Effector memory CD8-positive, alpha-beta T cell (primary cell): ENCODE measurements at places on chromosomes 1 and 21.

GRCh38 chr21:14557413-14557812 lies 11.3 kb upstream of the SAMSN1 start:
- peaks cover 3% of the 10 kb centered on the region for H3K36me3 ChIP-seq
- no peak overlapping the region for H3K4me3 ChIP-seq
- H3K27ac ChIP-seq: no peak overlapping the region

- H3K27ac ChIP-seq: no peak overlapping the region
- peaks cover 12% of the 10 kb centered on the region for H3K4me1 ChIP-seq
- peaks cover 24% of the 10 kb centered on the region for H3K27me3 ChIP-seq
- H3K4me3 ChIP-seq: no peak overlapping the region
- H3K36me3 ChIP-seq: no peaks in the 10 kb centered on the region
Measured at GRCh38 chr1:77392486-77392885, 110.7 kb downstream of the AK5 start.

DNA sequence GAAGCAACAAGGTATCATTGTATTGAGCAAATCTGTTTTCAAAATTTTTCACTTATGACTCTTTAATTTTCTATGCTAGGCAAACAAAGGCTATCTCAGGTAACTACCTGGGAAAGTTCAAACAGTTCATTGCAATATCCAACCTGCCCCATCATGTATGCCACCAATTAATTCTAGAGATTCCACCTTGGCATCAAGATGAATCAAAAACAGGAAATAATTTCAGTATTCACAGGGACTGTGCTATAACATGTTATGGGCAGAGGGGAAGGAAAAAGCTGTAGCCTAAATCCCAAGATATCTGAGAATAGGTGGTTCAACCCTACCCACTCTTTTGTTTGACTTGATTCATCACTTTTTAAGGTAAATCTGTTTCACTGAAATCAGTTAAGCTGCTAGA lies 67.5 kb upstream of the SH3GLB1 start:
- H3K36me3 ChIP-seq: no peaks in the 10 kb centered on the region
- no peak for DNase-seq
- H3K4me3 ChIP-seq: no peak overlapping the region
- no peak overlapping the region for H3K27ac ChIP-seq
- no peaks in the 10 kb centered on the region for H3K4me1 ChIP-seq

DNA sequence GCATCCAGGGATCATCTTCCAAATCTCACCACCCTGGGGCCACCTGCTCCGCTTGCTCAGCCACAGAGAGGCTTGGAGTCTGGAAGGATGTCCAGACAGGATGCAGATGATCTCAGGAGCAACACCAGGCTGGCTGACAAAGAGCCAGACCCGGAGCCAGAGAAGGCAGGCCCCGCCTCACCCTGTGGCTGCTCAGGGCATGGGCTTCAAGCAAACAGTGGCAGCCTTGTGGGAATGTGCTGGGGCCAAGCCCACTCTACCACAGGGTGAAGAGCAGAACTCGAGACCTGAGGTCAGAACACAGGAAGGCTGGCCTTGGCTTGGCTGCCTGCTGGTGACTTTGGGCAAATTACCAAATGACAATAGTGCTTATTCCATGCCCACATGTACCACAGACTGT lies 45.5 kb downstream of the MRPL37 start:
- no peak overlapping the region for H3K4me3 ChIP-seq
- no peak overlapping the region for H3K27ac ChIP-seq
- H3K4me1 ChIP-seq: peaks cover 6% of the 10 kb centered on the region
- H3K36me3 ChIP-seq: peaks cover 46% of the 10 kb centered on the region

GRCh38 chr1:53321366-53321765 lies 6.5 kb downstream of the LRP8 start:
- H3K4me1 ChIP-seq: peaks cover 17% of the 10 kb centered on the region
- no peak for DNase-seq
- H3K27me3 ChIP-seq: no peaks in the 10 kb centered on the region
- no peak overlapping the region for H3K4me3 ChIP-seq
- no peak overlapping the region for H3K27ac ChIP-seq

- no peak overlapping the region for H3K4me3 ChIP-seq
- no peaks in the 10 kb centered on the region for H3K27me3 ChIP-seq
- no peak for DNase-seq
- no peak overlapping the region for H3K27ac ChIP-seq
- peaks cover 14% of the 10 kb centered on the region for H3K4me1 ChIP-seq
- H3K36me3 ChIP-seq: peaks cover 5% of the 10 kb centered on the region
Measured at GRCh38 chr21:45071874-45072737, 2.3 kb upstream of the ADARB1 start.

DNA sequence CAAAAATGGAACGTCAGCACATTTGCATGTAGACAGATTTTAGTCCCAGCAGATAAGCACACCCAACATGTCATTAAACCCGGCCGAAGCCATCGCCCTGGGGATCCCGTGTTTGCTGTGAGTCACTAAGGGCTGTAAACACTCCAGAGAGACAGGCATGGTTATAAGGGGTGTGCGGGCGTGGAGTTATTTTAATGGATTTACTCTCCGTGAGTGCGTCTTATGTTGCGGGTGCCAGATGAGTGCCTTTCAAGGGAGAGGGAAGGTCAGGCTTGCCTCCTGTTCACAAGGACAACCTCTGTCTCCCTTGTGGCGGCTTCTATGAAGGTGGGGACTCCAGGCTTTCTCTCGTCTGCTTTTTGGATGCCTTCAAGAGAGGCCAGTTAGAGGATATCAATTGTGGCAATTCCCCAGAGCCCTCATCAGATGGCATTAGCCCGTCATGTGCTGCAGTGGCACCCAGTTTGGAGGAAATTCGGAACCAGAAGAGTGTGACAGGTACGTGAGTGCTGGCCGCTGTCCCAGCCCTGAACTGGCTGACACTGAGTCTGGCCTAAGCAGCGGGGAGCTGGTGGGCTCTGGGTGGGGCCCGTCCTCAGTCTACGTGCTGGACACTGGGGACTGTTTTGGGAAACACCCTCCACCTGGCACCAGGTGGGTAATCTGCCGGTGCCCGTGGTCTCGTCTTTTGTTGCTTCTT lies 223.8 kb upstream of the TMEM51 start:
- no peak overlapping the region for H3K4me3 ChIP-seq
- H3K27ac ChIP-seq: no peak overlapping the region
- no peaks in the 10 kb centered on the region for H3K4me1 ChIP-seq
- no peak for DNase-seq

GRCh38 chr1:209428241-209428921 lies 155.1 kb upstream of the CAMK1G start:
- no peak for DNase-seq
- peak overlapping the region; percentile 41 for H3K27ac ChIP-seq
- peaks cover 87% of the 10 kb centered on the region for H3K27me3 ChIP-seq

GRCh38 chr1:37158113-37158749 lies 123.9 kb upstream of the GRIK3 start:
- no peaks in the 10 kb centered on the region for H3K4me1 ChIP-seq
- DNase-seq: no peak
- no peak overlapping the region for H3K27ac ChIP-seq
- H3K27me3 ChIP-seq: peaks cover 18% of the 10 kb centered on the region

- peak overlapping the region; percentile 90 for H3K27ac ChIP-seq
- H3K4me3 ChIP-seq: peak overlapping the region; percentile 69
- peaks cover 68% of the 10 kb centered on the region for H3K4me1 ChIP-seq
- H3K27me3 ChIP-seq: no peaks in the 10 kb centered on the region
- peaks cover 4% of the 10 kb centered on the region for H3K36me3 ChIP-seq
Measured at GRCh38 chr1:221829327-221830015, 87.6 kb upstream of the DUSP10 start.

GRCh38 chr1:169196581-169196980 lies 90.1 kb downstream of the ATP1B1 start:
- no peak for DNase-seq
- no peaks in the 10 kb centered on the region for H3K36me3 ChIP-seq
- no peaks in the 10 kb centered on the region for H3K27me3 ChIP-seq

- no peak for DNase-seq
- H3K36me3 ChIP-seq: no peaks in the 10 kb centered on the region
- H3K4me1 ChIP-seq: no peaks in the 10 kb centered on the region
- no peak overlapping the region for H3K27ac ChIP-seq
- no peak overlapping the region for H3K4me3 ChIP-seq
Measured at GRCh38 chr1:230749150-230749549, 2.0 kb downstream of the CAPN9 start.

- H3K27ac ChIP-seq: no peak overlapping the region
- H3K4me1 ChIP-seq: no peaks in the 10 kb centered on the region
- H3K36me3 ChIP-seq: no peaks in the 10 kb centered on the region
- H3K4me3 ChIP-seq: no peak overlapping the region
Measured at GRCh38 chr1:14300991-14301703, 297.3 kb upstream of the KAZN start.

GRCh38 chr1:33818071-33818470 lies 45.8 kb upstream of the HMGB4 start:
- H3K36me3 ChIP-seq: no peaks in the 10 kb centered on the region
- no peaks in the 10 kb centered on the region for H3K4me1 ChIP-seq
- H3K27ac ChIP-seq: no peak overlapping the region
- no peak for DNase-seq

GRCh38 chr1:153734396-153735089 lies 6.7 kb downstream of the INTS3 start:
- H3K27me3 ChIP-seq: no peaks in the 10 kb centered on the region
- no peak for DNase-seq
- peaks cover 19% of the 10 kb centered on the region for H3K36me3 ChIP-seq
- peak overlapping the region; percentile 20 for H3K27ac ChIP-seq

DNA sequence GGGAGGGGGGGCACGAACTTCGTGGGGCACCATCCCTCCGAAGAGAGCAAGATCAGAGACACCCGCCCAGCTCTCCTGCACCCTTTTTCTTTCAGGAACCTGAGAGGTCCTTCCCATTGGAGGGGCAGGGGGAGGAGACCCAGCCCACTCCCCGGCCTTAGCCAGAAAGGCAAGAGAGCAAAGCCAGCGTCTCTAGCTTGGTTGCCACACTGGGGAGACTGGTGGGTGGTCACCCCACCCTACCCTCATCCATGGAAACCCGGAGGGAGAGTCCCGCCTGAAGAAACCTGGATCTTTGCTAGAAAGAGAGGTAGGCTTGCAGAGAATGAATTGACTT lies 246 bp downstream of the ATP2B4 start:
- peak overlapping the region; percentile 98 for H3K27ac ChIP-seq
- DNase-seq: no peak
- peaks cover 52% of the 10 kb centered on the region for H3K36me3 ChIP-seq

- no peak overlapping the region for H3K27ac ChIP-seq
- H3K27me3 ChIP-seq: peaks cover 20% of the 10 kb centered on the region
- no peaks in the 10 kb centered on the region for H3K4me1 ChIP-seq
- no peak for DNase-seq
- H3K36me3 ChIP-seq: no peaks in the 10 kb centered on the region
- no peak overlapping the region for H3K4me3 ChIP-seq
Measured at GRCh38 chr1:109721042-109721441, 9.0 kb downstream of the GSTM5 start.

DNA sequence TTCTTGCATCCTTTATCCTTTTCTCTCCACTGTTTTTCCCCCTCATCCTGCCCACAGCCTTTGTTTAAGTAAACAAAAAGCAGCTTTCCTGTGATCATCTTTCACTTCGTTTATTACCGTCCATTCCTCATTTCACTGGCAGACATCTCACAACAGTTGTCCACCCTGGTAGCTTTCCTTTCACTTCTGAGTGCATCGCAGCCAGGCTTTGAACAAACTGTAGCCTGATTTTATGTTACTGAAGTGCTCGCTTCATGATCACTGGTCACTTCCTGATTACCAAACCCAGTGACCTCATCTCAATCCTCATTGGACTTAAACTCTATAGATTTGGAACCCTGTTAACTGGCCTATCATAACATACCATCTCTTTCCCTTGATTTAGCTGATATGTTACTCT lies 67.7 kb downstream of the SDCCAG8 start:
- H3K27ac ChIP-seq: no peak overlapping the region
- no peaks in the 10 kb centered on the region for H3K36me3 ChIP-seq
- no peak for DNase-seq
- H3K4me1 ChIP-seq: no peaks in the 10 kb centered on the region

DNA sequence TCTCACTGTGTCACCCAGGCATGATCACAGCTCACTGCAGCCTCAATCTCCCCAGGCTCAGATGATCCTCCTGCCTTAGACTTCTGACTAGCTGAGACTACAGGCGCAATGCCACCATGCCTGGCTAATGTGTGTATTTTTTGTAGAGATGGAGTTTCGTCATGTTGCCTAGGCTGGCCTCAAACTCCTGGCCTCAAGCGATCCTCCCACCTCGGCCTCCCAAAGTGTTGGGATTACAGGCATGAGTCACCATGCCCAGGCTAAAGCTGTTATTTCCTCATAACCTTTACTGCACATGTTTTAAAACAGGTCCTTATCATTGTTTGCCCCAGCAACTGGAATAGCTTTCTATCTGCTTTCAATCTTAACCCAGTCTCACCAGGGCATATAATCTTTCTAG lies 2.9 kb downstream of the SARS1 start:
- H3K27me3 ChIP-seq: no peaks in the 10 kb centered on the region
- H3K4me3 ChIP-seq: peak overlapping the region; percentile 54
- H3K4me1 ChIP-seq: peaks cover 47% of the 10 kb centered on the region
- H3K27ac ChIP-seq: no peak overlapping the region
- no peak for DNase-seq
- H3K36me3 ChIP-seq: peaks cover 31% of the 10 kb centered on the region

DNA sequence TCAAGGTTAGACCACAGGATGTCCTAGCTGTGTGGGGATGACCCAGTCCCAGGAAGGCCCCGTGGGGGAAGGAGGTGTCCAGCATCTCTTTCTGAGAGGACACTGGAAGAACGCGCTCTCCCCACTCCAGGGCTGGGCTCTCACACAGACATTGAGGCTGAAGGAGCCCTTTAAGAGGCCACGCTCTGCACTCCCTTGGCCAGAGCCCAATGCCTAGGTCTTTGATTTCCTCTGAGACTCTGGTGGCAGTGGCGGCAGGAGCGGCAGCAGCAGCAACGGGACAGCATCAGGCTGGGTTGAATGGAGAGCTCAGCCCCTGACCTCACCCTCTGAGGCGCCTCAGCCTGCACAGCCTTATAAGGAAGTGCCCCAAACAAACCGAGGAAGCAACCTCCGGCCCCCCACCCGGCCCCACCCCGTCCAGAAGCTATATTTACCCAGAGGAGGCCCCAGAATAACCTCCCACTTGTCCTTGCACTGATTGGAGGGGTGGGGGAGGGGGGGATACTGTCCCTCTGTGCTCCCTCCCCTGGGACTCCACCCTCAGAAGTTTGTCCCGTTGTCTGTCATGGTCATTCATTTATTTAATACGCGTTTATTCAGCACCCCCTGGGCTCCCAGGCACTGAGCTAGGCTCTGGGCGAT lies 12.3 kb downstream of the NES start:
- peaks cover 7% of the 10 kb centered on the region for H3K36me3 ChIP-seq
- peaks cover 2% of the 10 kb centered on the region for H3K27me3 ChIP-seq
- no peak for DNase-seq
- no peak overlapping the region for H3K27ac ChIP-seq

- no peaks in the 10 kb centered on the region for H3K36me3 ChIP-seq
- H3K27ac ChIP-seq: no peak overlapping the region
- H3K4me3 ChIP-seq: peak overlapping the region; percentile 63
- no peak for DNase-seq
- peaks cover 60% of the 10 kb centered on the region for H3K27me3 ChIP-seq
Measured at GRCh38 chr1:236063919-236064673, 794 bp downstream of the NID1 start.

GRCh38 chr21:15343066-15343465 lies 278.3 kb upstream of the NRIP1 start:
- peaks cover 37% of the 10 kb centered on the region for H3K27me3 ChIP-seq
- no peak overlapping the region for H3K27ac ChIP-seq
- no peak for DNase-seq
- H3K4me1 ChIP-seq: no peaks in the 10 kb centered on the region
- no peaks in the 10 kb centered on the region for H3K36me3 ChIP-seq

GRCh38 chr1:8026976-8027747 lies 1.1 kb upstream of the ERRFI1 start:
- peak overlapping the region; percentile 90 for H3K27ac ChIP-seq
- peaks cover 13% of the 10 kb centered on the region for H3K4me1 ChIP-seq
- peaks cover 12% of the 10 kb centered on the region for H3K36me3 ChIP-seq
- no peak for DNase-seq

GRCh38 chr1:246324711-246325110 lies 182.4 kb downstream of the SMYD3 start:
- DNase-seq: no peak
- H3K27ac ChIP-seq: no peak overlapping the region
- peaks cover 17% of the 10 kb centered on the region for H3K36me3 ChIP-seq
- H3K4me1 ChIP-seq: peaks cover under 1% of the 10 kb centered on the region
- no peaks in the 10 kb centered on the region for H3K27me3 ChIP-seq
